Fibroblast of skin of back (primary cell): ENCODE measurements at places on chromosomes 12 and 14.

- DNase-seq, result no peak
Measured at GRCh38 chr14:42624980-42625761, 1018.5 kb downstream of the LRFN5 start.

- no peak for DNase-seq
Measured at GRCh38 chr12:49154221-49154620, 23.0 kb upstream of the TUBA1B start.

- DNase-seq, result no peak
Measured at GRCh38 chr12:104825408-104825807, 132.7 kb downstream of the SLC41A2 start.

- no peak for DNase-seq
Measured at GRCh38 chr14:87800216-87800615, 192.8 kb downstream of the GALC start.

DNA sequence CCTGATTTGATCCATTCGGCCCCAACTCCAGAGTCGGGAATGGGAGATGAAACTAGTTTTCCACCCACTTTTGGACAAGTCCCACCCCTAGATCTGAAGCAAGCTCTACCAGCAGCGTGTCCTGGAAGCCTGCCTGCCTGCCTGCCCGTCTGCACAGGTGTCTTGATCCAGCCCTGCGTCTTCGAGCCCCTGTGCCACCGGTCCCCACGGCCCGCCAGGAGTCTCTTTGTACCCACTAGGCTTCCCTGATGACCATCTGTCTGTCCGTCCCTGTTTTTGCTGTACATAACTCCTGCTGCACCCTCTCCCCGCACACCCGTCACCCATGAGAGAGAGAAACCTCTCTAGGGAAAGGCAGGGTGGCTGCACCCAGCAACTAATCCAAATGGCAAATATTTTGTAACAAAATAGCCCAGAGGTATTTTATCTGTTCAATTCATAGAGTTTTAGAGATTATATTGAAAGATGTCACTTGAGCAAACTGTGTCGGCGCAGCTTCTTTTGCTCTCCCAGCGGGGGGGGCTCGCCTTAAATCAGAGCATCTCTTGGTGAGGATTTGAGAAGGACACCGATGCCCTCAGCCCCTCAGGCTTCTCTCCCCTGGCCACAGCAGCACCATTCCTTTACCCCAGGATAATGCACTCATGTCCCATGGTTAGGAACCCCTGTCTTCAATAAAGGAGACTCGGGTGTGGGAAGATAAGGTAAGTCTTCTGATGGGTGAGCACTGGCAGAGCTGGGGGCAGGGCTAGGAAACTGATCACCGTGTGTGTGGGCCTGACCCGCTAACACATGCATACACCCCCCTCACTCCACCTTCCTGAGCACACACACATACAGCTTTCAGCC lies 35.8 kb downstream of the SLC6A12 start:
- no peak for DNase-seq

DNA sequence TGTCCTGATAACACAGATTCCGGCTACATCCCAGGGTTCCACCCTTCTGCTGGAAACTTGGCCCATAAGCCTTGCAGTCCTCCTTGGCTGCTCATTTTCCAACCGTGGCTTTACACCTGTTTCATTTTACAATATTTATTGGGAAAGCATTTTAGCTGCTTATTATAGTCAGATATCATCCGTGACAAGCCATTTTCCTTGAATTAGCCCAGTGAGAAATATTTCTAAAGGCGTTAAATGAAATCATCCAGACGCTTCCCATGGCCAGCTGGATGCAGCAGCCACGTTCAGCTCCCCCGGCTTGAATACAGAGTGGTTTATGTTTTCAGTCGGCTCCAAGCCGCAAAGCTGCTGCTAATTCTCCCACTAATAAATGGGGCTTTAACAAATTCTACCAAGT lies 245.0 kb upstream of the PELI2 start:
- DNase-seq, result no peak

- DNase-seq, result no peak
Measured at GRCh38 chr14:74089251-74090020, 4.7 kb downstream of the LIN52 start.

DNA sequence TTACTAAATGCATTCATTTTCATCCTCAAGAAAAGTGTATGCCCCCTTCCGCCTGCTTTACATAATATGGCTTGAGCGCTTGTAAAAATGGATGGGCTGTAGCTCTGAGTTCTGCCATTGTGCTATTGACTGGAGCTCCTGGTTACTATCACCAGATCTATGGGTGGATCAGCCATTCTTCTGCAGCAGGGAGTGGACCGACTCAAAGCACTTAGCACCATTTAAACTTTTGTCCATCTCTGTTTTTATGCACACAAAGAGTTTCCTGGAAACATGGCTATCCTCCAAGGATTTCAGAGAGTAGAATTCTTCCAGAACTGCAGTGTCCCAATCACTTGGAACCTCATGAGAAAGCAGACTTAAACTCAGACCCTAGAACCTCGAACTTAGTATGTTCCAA lies 4.5 kb upstream of the NUMB start:
- no peak for DNase-seq

DNA sequence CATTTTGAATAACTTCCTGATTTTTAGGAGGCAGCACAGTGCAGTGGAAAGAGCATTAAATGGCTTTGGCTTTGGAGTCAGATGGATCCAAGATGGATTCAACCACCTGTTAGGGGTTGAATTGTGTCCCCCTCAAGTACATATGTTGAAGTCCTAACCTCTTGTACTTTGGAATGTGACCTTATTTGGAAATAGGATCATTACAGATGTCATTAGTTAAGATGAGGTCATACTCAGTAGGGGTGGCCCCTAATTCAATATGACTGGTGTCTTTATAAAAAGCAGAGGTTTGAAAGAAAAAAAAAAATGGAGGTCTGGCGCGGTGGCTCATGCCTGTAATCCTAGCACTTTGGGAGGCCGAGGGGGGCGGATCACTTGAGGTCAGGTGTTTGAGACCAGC lies 18.8 kb downstream of the ATP5MC2 start:
- peak; percentile 3 for DNase-seq

DNA sequence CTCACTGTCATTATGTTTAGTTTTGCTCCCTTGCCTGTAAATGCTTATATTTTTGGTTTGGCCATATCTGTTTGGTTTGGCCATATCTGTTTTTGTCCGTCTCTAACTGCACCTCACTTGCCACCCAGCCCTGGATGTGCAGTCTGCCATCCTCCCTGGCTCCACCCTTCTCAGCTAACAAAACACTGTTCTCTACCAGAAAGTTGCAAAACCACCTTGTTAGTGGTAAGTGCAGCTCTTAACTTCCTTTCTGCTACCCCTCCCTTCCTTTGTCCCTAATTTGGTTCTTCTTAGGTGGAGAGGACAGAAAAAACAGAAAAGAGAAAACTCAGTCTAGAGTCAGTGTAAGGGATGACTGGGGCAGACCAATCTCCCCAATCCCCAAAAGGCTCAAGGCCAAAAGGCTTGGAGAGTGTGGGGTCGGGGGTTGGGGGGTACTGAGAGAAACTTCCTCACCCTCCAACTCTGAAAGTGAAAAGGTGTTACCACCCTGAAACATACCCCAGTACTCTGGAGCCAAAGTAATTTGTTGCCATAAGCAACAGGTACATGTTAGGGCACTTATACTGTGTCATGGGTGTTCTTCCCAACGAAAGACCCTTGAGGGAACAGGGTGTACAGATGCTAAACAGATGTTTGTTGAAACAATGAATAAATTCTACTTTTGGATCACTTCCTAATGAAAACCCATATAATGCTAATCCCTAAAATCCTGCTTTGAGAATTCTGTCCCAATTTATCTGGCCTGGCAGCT lies 5.0 kb downstream of the BIN2 start:
- DNase-seq, result no peak

- no peak for DNase-seq
Measured at GRCh38 chr14:30158299-30158698, 230.7 kb upstream of the PRKD1 start.

DNA sequence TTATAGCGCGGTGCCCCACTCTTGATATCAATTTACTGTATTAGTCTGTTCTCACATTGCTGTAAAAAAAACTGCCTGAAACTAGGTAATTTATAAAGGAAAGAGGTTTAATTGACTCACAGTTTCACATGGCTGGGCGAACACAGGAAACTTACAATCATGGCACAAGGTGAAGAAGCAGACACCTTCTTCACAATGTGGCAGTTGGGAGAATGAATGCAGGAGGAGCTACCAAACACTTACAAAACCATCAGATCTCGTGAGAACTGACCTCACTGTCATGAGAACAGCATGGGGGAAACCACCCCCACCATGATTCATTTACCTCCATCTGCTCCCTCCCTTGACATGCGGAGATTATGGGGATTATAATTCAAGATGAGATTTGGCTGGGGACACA lies 42.3 kb downstream of the FBXO34 start:
- no peak for DNase-seq

DNA sequence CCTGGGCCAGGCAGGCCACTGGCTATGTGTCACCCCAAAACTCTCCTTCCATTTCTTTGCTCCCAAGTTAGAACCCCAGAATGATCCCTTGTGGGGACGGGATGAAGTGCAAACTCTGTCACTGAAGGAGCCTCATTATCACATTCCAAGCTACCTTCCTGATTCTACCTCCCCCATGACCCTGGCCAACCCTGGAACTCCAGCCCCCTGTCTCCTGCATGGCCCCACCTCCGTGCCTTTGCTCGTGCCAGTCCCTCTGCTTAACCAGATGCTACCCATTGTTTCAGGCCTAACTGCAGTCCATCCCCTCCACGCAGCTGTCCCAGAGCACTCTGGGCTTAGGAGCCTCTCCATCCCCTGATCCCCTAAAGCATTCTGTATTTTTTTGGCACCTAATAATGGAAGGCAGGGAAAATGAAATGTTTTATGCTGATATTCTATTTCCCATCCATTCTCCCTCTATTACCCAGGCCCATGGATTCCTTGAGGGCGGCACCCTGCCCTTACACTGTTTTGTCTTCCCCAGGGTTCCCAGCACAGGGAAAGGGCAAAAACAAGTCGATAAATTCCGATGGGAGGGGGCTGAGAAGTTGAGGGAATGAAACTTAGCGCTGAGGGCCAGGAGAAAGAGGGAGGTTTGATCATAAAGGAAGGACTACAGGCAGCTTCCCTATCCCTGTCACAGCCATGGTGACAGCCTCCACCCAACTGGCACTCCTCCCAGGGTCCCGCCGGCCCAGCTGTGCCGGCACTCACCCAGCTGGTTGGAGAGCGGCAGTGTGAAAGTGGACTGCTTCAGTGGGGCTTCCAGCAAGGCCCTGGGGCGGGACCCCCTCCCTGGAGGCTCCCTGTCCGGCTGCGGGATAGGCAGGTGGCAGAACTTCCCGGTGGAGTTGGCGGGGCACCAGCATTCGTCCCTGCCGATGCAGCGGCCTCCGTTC lies 58.1 kb downstream of the ISCA2 start:
- DNase-seq, result peak; percentile 56

GRCh38 chr12:24705741-24706358 lies 243.1 kb downstream of the BCAT1 start:
- peak; percentile 24 for DNase-seq

GRCh38 chr12:22272335-22273151 lies 62.0 kb downstream of the ST8SIA1 start:
- DNase-seq, result no peak

- DNase-seq, result peak; percentile 97
Measured at GRCh38 chr12:64461634-64462414, 9.9 kb downstream of the TBK1 start.
